ENCODE measurements at places on chromosomes 5 and 9.

DNA sequence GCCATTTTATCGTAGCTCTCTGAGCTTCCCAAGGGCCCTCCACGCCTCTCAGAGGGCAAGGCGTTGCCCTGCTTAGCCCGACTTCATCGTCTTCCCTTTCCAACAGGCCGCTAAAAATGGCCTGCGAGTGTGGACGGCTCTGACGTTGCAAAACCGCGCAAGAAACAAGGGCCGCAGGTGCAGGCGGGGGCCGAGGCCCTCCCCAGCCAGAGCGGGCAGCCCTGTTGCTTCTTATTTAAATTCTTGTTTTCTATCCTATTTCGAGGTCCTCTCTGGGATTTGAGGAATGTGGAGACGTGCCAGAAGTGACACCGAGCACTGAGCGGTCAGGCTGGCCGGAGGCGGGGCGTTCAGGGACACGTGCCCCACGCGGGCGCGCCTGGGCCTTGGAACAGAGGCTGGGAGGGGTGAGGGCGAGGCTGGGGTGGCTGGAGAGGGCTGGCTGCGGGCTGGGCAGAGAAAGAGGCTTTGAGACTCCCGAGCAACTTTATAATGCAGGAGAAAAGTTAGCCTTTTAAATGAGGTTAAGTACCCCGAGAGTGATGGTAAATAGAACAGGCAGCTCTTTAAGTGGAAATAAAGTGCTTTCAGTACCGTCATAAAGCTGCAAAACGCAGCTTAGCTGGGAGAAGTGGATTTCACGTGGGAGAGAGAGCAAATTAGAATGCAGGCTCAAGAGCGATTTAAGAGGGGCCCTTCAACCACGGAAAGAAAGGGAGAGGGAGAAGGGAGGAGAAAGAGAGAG is 243.6 kb downstream of the AUH start:
- no peak for DNase-seq

GRCh38 chr5:90488791-90489190 is 14.1 kb downstream of the POLR3G start:
- DNase-seq, result no peak

GRCh38 chr5:1480217-1480616 is 35.0 kb upstream of the SLC6A3 start:
- no peak for DNase-seq

DNA sequence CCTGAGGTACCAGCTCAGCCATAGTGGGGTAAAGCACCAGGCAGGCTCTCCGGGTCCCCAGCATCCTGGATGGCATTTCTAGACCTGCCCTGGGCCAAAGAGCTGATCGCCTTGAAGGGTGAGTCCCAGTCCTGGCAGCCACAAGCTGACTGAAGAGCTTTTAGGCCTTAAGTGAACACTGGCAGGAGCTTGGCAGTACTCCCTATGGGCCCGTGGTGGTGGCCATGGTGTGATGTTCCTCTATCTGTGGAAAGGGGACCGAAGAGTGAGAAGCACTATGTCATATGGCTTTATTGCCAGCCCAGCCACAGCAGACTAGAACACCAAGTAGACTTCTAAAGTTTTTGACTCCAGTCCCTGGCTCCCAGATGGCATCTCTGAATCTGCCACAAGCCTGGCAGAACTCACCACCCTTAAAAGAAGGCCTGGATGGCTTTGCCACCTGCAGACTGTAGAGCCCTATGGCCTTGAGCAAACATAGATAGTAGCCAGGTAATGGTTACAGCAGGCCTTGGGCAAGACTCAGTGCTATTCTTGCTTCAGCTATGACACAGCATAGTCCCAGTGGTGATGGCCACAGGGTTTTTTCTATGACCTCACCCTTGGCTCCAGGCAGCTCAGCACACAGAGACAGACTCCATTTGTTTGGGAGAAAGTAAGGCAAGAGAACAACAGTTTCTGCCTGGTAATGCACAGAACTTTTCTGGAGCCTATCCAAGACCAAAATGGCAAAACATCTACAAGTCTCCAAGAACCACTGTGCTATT is 801.5 kb upstream of the DMAC1 start:
- DNase-seq, result no peak

GRCh38 chr9:87795178-87795577 is 69.3 kb downstream of the CTSL start:
- no peak for DNase-seq

DNA sequence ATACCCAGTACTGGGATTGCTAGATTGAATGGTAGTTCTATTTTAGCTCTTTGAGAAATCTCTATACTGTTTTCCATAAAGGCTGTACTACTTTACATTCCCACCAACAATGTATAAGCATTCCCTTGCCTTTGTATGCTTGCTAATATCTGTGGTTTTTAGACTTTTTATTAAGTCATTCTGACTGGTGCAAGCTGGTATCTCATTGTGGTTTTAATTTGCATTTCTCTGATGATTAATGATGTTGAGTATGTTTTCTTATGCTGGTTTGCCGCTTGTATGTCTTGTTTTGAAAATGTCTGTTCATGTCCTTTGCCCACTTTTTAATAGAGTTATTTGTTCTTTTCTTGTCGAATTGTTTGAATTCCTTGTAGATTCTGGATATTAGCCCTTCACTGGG is 512.7 kb upstream of the PAPPA start:
- no peak for DNase-seq

- no peak for DNase-seq
These were observed 621 bp downstream of the FYB1 start for GRCh38 chr5:39218482-39219402.

DNA sequence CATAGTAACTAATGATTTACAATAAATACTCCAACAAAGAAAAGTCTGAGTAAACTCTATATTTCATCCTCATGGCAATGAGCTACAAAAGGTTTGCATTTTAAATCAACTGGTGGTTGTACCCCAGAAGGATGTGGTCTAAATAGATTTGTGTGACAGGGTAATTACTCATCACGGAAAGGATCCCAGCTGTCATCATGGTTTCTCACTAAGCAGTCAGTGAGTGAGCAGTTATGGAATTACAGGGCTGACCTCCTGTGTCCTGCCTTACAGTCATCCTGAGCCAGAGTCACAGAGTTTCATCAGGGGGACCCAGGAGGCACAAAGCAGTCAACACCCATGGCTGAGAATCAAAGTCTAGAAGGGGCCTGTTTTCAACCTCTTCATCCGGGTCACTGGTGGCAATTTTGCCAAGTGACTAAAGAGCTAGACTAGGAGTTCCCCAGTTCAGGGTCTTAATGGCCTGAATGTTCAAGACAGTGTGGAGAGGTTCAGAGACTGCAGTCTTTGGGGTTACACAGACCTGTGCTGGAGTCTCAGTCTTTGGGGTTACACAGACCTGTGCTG is 210.7 kb upstream of the SLC24A2 start:
- no peak for DNase-seq

DNA sequence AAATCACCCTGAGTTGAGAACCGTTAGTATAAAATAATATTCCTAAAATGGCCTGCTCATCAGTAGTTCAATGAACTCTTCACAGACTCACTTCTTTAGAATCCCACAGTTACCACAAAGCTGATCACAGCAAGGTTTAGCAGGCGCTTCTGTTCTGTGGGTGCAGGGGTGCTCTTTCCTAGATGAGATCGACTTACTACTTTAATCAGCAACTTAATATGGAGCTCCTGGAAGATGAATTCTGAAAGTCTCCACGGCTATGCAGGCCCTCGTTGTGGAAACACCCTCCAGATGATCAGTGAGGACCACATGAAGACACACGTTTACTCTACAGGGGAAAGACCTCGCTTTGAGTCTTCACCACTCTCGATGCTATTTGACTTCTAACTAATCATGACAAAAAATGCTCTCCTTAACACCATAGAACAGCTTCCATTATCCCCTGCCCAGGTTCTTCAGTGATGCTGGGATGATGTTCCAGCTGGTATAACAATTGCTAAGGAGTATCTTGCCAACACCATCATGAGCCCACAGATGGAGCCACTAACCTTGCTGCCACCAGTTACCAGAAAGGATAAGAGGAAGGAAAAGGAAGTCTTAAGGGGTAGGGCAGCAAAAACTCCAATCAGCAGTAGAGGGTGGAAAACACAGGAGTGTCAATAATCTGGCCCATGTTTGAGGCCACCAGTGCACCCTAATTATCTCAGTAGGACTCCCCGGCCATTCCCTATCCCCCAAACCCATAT is 17.9 kb upstream of the GPX8 start:
- DNase-seq, result no peak

DNA sequence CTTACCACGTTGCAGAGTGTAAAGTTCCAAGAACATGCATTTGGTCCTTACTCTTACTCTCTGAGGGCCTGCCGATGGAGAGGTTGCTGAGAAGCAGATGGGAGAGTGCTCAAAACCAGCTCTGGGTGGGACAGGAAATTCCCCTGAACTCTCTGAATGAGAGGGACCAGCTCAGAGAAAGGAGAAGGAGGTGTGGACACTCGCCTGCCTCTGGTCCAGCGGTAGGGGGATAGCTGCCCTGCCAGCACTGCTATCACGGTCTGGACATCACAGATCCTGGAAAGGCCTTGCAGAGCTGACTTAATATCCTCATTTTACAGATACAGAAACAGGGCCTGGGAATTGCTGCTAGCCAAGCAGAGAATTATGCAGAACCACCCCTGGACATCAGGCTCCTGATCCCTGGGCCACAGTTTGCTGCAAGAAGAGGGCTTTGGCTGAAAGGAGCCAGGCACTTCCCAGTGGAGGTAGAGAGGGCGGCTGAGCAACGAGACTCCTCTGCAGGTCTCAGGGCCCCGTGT is 4.9 kb downstream of the TRAF1 start:
- DNase-seq, result no peak

Measured in memory B cell (primary cell).